ENCODE measurements at places on chromosomes 4 and X.

GRCh38 chr4:120508036-120508435, 414.5 kb downstream of the PRDM5 start:
- no peak overlapping the region for H3K4me3 ChIP-seq
- H3K4me1 ChIP-seq: no peaks in the 10 kb centered on the region
- no peak overlapping the region for H3K27ac ChIP-seq
- no peaks in the 10 kb centered on the region for H3K27me3 ChIP-seq
- no peak for DNase-seq

- H3K27ac ChIP-seq: no peak overlapping the region
- no peak overlapping the region for H3K4me3 ChIP-seq
- DNase-seq: no peak
- no peaks in the 10 kb centered on the region for H3K4me1 ChIP-seq
- no peaks in the 10 kb centered on the region for H3K36me3 ChIP-seq
- H3K27me3 ChIP-seq: no peaks in the 10 kb centered on the region
Observed at GRCh38 chrX:103811858-103812257, 20.2 kb downstream of the RAB9B start.

DNA sequence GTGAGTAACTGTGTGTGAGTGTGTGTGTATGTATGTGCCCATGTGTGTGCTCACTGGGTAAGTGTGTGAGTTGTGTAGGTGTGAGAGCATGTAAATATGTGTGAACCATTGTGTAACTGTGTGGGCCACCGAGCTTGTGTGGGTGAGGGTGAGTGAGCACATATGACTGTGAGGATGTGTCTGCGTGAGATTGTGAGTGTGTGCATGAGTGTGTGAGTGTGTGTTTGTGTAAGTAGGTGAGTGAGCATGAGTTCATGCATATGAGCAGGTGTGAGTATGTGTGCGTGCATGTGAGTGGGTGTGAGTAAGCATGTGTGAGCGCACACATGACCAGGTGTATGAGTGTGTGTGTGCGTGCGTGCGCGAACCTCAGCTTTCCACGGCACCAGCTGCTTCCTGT, 1.4 kb upstream of the ATP2B3 start:
- no peak for DNase-seq
- H3K27ac ChIP-seq: no peak overlapping the region
- H3K4me1 ChIP-seq: no peaks in the 10 kb centered on the region
- peaks cover 53% of the 10 kb centered on the region for H3K27me3 ChIP-seq
- no peaks in the 10 kb centered on the region for H3K36me3 ChIP-seq

- H3K36me3 ChIP-seq: peaks cover 16% of the 10 kb centered on the region
- no peaks in the 10 kb centered on the region for H3K27me3 ChIP-seq
- DNase-seq: no peak
- peak overlapping the region; percentile 36 for H3K27ac ChIP-seq
- H3K4me3 ChIP-seq: peak overlapping the region; percentile 88
Observed at GRCh38 chrX:49042581-49043219, 457 bp downstream of the TFE3 start.

DNA sequence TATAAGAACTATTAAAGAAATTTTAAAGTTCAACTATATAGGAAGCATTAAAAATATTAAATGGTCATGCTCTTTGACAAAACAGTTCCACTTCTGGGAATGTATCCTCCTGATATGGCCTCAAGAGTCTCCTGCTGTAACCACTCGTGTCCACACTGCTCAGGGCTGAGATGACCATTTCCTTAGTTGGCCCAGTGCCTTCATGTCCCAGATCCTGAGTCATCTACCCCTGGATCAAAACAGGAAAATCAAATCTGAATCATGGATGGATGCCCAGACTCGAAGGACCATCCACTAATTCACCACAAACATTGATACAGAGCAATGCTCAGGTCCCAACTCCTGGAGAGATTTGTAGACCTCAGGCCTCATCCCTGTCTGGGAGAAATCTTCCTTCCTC, 44.7 kb downstream of the GPRASP3 start:
- no peaks in the 10 kb centered on the region for H3K27me3 ChIP-seq
- H3K36me3 ChIP-seq: no peaks in the 10 kb centered on the region
- no peak for DNase-seq

GRCh38 chrX:123081776-123082175, 102.3 kb upstream of the GRIA3 start:
- no peaks in the 10 kb centered on the region for H3K36me3 ChIP-seq
- H3K27me3 ChIP-seq: no peaks in the 10 kb centered on the region
- H3K4me1 ChIP-seq: no peaks in the 10 kb centered on the region
- DNase-seq: no peak

- H3K4me1 ChIP-seq: no peaks in the 10 kb centered on the region
- H3K4me3 ChIP-seq: no peak overlapping the region
- no peaks in the 10 kb centered on the region for H3K27me3 ChIP-seq
- H3K36me3 ChIP-seq: peaks cover 10% of the 10 kb centered on the region
- no peak overlapping the region for H3K27ac ChIP-seq
Observed at GRCh38 chr4:10438924-10439323, 18.3 kb downstream of the ZNF518B start.

DNA sequence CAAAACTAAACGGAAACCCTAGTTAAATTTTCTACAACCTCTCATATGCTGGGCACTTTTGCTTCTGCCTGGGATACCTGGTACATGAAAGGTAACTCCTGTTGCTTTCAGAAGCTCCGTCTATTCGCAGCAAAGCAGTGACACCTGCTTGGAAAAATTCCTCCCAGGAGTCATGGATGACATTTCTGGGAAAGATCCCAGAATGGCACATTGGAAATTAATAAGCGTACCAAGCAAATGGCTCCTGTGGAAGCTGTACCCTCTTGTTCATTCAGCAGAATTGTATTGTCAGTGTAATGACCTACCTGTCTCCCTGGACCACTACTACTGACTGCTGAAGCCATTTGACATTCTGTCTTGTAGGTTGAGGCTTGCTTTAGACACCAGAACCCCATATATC, 349.7 kb upstream of the NOCT start:
- no peaks in the 10 kb centered on the region for H3K36me3 ChIP-seq
- no peak overlapping the region for H3K4me3 ChIP-seq
- no peaks in the 10 kb centered on the region for H3K27me3 ChIP-seq
- no peak for DNase-seq
- H3K4me1 ChIP-seq: no peaks in the 10 kb centered on the region

GRCh38 chr4:82293304-82293703, 80.5 kb downstream of the HNRNPD start:
- H3K4me3 ChIP-seq: no peak overlapping the region
- no peaks in the 10 kb centered on the region for H3K4me1 ChIP-seq
- H3K36me3 ChIP-seq: no peaks in the 10 kb centered on the region
- peaks cover 7% of the 10 kb centered on the region for H3K27me3 ChIP-seq
- H3K27ac ChIP-seq: no peak overlapping the region

DNA sequence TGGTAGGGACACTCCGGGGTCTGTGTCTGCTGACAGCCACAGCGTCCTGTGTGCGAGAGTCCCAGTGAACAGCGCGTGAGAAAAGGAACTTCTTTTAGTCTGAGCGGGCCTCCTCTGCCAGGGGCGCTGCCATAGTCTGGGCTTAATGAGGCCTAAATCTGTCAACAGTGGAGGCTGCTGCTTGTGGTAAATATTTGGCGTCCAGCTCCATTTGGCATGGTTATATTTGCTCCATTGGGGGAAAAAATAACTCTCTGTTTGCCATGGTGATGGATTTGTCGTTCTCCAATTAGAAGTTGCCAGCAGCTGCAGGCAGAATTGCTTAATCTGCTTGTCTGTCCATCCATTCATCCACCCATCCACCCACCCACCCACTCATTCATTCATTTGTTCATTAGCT, 71.4 kb upstream of the PSAPL1 start:
- no peaks in the 10 kb centered on the region for H3K4me1 ChIP-seq
- no peaks in the 10 kb centered on the region for H3K36me3 ChIP-seq
- no peaks in the 10 kb centered on the region for H3K27me3 ChIP-seq
- no peak overlapping the region for H3K4me3 ChIP-seq
- peak overlapping the region; percentile 49 for H3K27ac ChIP-seq

- DNase-seq: peak; percentile 90
- no peaks in the 10 kb centered on the region for H3K4me1 ChIP-seq
- no peak overlapping the region for H3K4me3 ChIP-seq
- no peak overlapping the region for H3K27ac ChIP-seq
Observed at GRCh38 chr4:21765810-21766407, 182.7 kb downstream of the KCNIP4 start.

DNA sequence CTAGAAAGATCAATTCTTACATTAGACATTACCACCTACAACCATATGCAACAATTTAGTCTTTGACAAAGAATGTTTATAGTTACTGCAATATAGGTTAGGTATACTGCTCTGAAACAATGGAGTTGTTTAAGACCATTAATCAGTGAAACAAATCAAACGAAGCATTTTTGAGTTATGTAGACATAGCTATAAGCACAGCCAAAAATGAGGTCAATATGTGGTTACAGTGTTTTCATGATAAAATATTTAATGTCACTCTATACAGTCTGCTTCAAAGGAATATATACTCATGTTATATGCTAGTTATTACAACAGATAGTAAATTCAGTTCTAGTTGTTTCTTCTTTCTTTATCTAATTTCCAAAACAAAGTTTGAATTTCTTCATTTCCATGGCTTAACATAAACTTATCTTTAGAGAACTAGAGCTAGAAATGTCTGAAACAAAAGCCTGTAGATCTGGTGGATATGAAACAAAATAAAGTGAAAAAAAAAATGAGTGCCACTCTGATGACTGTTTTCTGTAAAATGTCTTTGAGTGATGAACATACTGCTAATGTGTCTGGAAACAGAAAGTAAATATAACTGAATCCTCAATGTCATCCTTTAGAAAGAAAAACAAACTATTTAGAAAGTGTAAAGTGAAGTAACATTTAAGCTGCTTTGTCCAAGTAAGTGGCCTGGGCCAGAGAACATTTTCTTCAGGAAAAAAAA, 809.0 kb downstream of the FAT4 start:
- no peak for DNase-seq
- H3K27me3 ChIP-seq: no peaks in the 10 kb centered on the region
- H3K4me1 ChIP-seq: no peaks in the 10 kb centered on the region
- no peaks in the 10 kb centered on the region for H3K36me3 ChIP-seq

DNA sequence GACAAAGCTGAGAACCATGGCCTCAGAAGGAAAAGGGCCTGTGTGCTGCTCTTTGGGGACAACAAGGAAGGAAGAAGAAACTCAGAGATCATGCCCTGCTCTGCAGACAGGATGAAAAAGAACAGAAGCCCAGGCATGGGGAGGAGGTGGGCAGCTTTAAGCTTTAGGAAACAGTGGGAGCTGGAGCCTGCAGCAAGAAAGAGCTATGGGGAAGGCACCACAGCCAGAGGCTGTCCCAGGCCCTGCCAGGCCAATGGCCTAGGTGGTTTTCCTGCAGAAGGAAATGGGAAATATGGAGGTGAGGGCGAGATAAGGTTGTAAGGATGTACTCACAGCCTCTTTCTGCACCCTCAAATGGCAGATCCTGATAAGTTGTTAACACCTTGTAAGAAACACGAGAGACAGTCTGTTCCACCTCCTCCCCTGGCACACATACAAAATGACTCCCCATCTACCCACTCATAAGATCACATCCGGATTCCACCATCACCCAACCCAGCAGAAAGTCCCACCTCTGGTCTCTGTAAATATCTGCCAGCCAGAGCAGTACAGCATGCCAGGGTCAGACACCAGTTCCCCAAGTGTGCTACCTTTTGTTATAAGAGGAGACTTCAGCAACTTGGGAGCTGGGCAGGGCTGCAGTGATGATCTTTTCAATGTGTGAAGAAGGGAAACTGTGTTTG, 105.2 kb downstream of the RTL5 start:
- H3K36me3 ChIP-seq: no peaks in the 10 kb centered on the region
- no peaks in the 10 kb centered on the region for H3K27me3 ChIP-seq
- H3K4me3 ChIP-seq: no peak overlapping the region
- DNase-seq: peak; percentile 17
- H3K27ac ChIP-seq: no peak overlapping the region

- H3K4me3 ChIP-seq: no peak overlapping the region
- peaks cover 18% of the 10 kb centered on the region for H3K27me3 ChIP-seq
- H3K4me1 ChIP-seq: no peaks in the 10 kb centered on the region
- no peak overlapping the region for H3K27ac ChIP-seq
- H3K36me3 ChIP-seq: no peaks in the 10 kb centered on the region
- DNase-seq: peak; percentile 8
Observed at GRCh38 chrX:153657161-153657560, 10.2 kb downstream of the DUSP9 start.

DNA sequence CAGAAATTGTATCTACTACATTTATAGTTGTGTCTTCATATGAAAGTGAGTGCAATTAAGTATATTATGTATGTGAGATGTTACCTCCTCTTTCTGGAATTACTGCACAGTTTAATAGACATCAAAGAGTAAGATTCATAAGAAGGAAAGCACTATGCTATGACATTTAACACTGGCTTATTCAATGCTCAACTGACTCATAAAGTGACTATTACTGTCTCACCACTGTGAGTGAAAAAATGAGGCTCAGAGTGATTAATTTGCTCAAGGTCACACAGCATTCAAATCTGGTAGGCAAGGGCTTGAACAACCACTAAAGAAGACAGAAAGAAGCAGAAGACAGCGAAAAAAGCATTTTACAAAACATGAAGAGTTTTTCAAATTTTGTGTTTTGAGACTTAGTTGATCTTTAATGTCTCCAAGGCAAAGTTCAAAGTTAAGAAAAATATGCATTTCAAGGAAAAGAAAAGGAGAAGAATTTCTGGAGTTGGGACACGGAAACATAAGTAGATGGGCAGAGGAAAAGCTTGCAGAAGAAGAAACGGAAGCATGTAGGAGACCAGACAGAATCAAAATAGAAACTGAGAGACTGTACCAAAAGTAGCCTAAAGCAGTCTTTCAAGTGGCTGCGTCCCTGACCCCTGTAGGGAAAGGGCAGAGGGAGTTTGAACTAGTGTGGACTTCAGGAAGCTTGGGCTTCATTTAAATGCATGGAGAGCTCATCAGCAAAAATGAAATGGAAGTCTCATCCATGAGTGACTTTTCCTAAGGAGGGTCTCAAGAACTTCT, 66.3 kb downstream of the KCNIP4 start:
- H3K27me3 ChIP-seq: no peaks in the 10 kb centered on the region
- no peaks in the 10 kb centered on the region for H3K36me3 ChIP-seq
- H3K4me1 ChIP-seq: no peaks in the 10 kb centered on the region
- DNase-seq: no peak

DNA sequence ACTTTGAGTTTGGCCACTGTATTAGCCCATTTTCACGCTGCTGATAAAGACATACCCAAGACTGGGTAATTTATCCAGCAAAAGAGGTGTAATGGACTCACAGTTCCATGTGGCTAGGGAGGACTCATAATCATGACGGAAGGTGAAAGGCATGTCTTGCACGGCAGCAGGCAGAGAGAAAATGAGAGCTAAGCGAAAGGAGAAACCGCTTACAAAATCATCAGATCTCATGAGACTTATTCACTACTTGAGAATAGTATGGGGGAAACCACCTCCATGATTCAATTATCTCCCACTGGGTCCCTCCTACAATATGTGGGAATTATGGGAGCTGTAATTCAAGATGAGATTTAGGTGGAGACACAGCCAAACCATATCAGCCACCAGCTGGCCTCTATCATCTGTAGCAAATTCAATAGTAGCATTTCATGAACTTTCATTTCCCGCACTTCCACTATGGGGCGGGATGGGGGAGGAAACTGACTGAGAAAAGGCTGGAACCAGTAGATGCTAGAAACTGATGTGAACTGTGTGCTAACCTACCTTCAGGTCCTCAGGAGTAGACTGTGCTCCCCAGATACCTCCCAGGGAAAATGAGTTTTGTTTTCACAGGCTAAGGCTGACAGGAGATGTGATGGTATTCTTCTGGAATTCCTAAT, 35.3 kb upstream of the LGI2 start:
- H3K4me1 ChIP-seq: peaks cover 9% of the 10 kb centered on the region
- H3K27ac ChIP-seq: no peak overlapping the region
- H3K36me3 ChIP-seq: no peaks in the 10 kb centered on the region
- DNase-seq: no peak

- H3K4me3 ChIP-seq: no peak overlapping the region
- no peak for DNase-seq
- no peak overlapping the region for H3K27ac ChIP-seq
- H3K36me3 ChIP-seq: no peaks in the 10 kb centered on the region
- H3K4me1 ChIP-seq: no peaks in the 10 kb centered on the region
Observed at GRCh38 chrX:83535417-83536196, 27.5 kb downstream of the POU3F4 start.

All from endodermal cell (in vitro differentiated cells).